ENCODE measurements at places on chromosomes 7 and 10.

- no peak for DNase-seq
Observed at GRCh38 chr7:116730097-116731022, 58.4 kb downstream of the MET start.

GRCh38 chr7:142418326-142418725 lies 160.5 kb upstream of the PRSS58 start:
- DNase-seq: no peak

DNA sequence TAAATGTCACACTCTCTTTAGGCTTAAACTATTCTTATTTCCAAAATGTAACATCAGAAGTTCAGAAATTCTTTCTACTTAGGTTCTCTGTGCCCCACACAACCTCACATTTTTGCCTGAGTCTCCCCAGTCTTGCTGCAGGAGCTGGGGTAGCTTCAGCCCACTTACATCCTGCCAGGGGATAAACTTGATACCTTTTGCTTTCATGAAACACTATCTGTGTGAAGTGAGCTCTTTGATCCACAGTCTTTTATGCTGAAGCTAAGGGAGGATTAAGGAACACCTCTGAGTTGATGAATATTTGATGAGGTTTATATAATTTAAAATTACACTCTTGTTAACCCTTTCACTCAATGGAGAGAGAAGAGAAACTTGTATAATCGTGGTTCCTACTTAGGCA lies 341.0 kb downstream of the AUTS2 start:
- no peak for DNase-seq

- DNase-seq: no peak
Observed at GRCh38 chr7:44377681-44378421, 52.5 kb upstream of the CAMK2B start.

DNA sequence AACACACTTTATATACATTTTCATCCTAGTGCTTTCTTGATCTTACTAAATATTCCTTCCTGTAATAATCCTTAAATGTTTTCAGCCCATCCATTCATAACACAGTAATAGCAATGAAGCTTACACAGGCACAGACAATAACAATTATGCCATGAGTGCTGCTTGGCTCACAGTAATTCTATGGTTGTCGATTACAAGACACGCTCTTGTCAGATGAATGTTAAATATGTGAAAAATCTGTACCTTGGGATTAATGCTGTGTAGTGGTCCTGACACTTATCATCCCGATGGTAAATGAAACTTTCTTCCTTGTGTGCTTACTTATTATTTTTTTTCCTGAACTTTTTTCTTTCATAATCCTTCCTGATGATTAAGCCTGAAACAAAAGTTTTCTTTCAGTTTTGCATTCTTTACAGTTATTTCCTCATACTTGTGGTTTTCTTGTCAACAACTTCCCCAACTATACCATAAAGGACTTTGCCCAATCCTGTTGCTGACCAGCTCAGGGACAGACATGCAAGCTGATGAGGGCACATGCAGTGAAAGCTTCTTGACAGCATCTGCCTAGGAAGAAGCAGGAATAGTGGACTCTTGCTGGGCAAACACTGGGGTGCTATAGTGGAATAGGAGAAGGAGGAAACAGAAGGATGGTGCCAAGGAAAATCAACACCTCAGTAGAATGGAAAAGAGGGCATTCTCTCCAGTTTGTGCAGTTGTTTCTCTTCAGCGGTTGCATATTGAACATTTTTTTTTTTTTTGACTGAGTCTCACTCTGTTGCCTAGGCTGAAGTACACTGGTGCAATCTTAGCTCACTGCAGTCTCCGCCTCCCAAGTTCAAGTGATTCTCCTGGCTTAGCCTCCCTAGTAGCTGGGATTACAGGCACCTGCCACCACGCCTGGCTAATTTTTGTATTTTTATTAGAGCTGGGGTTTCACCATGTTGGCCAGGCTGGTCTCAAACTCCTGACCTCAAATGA lies 6.7 kb upstream of the MGAM2 start:
- no peak for DNase-seq

- no peak for DNase-seq
Observed at GRCh38 chr10:21926949-21927348, 76.6 kb downstream of the DNAJC1 start.

DNA sequence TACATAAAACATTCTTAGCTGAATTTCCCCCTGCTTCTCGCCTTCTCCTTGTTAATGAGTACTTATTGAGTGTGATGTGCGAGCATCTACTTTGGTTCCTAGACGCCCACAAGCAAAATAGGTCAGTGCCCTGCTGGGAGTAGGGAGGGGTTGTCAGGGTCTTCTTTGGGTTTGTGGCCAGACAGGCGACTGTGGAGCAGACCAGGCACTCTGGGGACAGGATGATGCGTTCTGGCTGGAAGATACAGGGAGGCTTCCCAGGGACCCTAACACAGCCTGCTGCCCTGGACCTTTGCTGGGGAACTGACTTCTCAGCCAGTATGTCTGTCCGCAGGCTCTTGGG lies 227.2 kb downstream of the CUX1 start:
- no peak for DNase-seq

- DNase-seq: no peak
Observed at GRCh38 chr10:22017283-22018020, 13.9 kb upstream of the DNAJC1 start.

GRCh38 chr10:112844681-112845544 lies 105.1 kb upstream of the TCF7L2 start:
- DNase-seq: no peak

DNA sequence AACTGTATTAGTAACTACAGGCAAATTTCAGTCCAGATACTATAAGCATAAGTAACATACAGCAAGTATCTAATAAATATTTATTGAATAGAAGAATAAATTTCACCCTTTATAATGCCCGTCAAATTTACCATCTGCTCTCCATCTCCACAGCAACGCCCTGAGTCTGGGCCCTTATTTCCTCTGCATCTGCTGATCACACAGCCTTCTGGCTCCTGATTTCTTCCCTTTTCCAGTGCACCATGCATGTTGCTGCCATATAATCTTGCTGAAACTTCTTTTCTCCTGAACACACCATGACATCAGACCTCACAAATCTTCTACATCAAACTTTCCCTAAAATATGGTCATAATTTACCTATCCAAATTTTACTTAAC lies 15.4 kb downstream of the HYCC1 start:
- no peak for DNase-seq

DNA sequence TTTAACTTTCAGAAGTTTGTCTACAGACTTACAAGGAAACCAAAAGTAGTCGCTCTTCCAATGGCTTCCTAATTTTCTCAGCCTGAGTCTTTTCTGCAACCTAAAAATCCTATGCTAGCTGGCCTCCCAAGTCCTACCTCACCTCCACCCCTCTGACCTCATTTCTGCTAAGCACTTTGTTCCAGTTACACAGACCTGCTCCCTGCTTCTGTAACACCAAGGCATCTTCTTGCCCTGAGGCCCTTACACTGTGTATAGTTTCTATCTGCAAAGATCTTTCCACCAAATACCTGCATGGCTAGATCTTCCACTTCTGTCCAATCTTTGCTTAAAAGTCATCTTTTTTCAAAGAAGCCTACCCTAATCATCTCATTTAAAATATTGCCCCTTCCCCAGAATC lies 1.9 kb upstream of the SNX13 start:
- no peak for DNase-seq

Measured in cortex of kidney (tissue), 1 donor.